Activated CD4-positive, alpha-beta T cell treated with anti-CD3 and anti-CD28 coated beads for 24 hours (primary cell): ENCODE measurements at places on chromosomes 1 and 21.

- DNase-seq, result peak; percentile 54
Observed at GRCh38 chr1:1435106-1435903, at the start of gene VWA1. VWA1 (plus strand) TSS chr1:1435690; CDS start chr1:1435749, 59 bp downstream.

GRCh38 chr1:60762911-60763310 is 319.4 kb upstream of the NFIA start:
- no peak for DNase-seq

DNA sequence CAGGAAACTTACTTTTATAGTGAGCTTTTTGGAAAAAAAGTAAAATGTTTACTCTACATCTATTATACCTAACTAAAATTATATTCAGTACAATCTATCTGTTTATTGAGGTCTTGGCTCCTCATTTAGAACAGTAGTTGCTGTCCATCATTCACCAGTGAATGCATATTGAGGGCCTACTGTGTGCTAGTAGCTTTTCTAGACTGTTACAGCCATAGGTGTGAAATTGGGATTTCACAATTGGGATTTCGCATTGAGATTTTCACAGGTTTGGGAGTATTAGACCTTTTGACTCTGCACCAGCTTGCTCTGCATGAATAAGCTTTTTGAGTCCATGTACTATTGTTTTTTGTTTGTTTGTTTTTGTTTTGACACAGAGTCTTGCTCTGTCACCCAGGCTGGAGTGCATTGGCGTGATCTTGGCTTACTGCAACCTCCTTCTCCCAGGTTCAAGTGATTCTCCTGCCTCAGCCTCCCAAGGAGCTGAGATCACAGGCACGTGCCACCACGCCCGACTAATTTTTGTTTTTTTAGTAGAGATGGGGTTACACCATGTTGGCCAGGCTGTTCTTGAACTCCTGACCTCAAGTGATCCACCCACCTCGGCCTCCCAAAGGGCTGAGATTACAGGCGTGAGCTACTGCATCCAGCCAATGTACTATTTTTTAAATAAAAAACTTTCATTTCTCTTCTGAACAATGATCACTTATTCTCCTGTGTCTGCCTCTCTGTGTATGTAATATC is 47.2 kb upstream of the ERRFI1 start:
- DNase-seq, result no peak

DNA sequence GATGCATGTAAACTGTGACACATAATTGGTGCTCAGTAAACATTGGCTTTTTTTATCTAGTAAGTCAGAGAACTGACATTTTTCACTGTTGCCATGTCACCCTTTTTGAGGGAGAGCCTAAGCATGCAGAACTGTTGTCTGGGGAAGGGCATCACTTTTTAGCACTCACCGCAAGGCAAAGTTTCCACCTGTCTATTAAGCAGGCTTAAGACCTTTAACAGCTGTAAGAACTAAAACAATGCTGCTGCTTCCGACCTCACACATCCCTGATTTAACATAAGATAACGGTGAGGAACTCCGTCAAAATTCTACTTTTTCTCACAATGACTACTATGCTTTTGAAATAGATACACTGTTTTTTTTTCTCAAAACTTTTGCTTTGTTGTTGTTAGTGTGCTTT is 554.8 kb downstream of the NUF2 start:
- no peak for DNase-seq

- no peak for DNase-seq
Observed at GRCh38 chr1:79042117-79042516, 35.6 kb upstream of the ADGRL4 start.

DNA sequence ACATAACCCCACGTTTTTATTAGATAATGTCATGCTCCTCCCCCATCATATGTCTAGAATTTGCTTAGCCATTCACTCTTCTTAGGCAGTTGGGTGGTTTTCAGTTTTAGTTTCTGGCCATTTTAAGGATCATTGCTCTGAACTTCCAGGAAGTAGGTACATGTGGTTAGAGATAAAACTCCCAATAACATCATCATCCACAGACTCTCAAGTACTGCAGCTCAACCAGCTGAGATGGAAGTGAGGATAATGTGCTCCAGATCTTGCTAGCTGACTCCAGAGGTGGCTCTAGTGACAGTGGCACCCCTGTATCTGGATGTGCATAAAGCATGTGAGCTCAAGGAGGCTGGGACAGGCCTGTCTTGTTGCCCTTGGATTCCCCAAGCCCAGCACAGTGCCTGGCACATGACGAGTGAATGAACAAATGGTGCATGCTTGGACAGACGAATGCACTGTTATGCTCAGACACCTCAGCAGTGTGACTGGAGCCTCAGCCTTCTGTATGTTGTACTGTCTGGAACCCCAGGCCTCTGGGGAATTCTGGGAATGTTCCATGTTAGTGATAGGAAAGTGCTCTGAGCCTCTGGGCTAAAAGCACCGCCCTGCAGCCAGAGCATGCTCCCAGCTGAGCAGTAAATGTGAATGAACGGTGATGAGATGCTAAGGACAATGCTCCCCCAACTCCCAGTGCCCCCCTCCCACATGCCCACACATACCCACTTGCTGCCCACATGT is 16.4 kb upstream of the KCNN3 start:
- DNase-seq, result no peak

- DNase-seq, result no peak
Observed at GRCh38 chr1:30745156-30745833, 12.3 kb downstream of the LAPTM5 start.

- DNase-seq, result no peak
Observed at GRCh38 chr1:103326595-103326994, 198.9 kb upstream of the RNPC3 start.

GRCh38 chr1:3074800-3075199 is 5.8 kb downstream of the PRDM16 start:
- no peak for DNase-seq

DNA sequence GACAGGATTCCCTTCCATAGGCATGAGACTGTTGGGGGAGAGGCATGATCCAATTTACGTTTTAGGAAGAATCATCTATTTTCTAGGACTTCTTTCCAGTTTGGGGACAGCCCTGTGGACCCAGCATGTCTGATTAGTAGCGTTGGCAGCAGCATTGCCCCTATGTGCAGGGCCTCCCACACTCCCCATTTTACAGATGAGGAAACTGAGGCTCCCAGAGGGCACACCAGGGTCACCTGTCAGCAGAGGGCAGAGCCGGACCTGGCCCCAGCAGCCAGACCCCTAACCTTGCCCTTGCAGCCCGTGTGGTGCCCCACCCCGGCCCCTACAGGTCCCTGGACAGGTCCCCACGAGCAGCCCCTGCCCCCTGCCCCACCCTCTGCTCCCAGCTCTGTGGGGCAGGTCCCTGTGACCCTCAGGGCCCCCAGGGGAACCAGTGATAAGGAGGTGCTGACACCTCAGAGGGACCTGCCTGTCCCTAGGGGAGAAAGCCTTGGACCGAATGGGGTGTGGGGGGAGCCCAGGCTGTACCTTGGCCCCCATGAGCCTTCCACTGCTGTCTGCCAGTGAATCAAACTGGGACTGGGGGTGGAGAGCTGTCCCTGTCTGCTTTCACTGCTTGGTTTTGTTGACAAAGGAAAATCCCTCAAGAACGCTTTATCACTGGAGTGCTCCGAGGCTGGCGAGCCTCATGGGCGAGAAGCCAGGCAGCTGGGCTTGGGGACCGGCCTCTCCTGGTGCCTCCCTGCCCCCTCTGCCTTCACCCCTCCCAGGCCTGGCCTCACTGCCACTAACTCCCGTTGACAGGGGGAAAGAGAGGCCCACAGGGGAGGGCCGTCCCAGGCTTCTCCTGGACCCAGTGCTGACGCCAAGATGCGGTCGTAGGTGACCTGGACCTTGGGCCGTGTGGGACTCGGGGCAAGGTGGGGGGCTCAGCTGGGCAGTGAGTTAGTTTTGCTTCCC is 39.4 kb upstream of the CCDC27 start:
- DNase-seq, result no peak

DNA sequence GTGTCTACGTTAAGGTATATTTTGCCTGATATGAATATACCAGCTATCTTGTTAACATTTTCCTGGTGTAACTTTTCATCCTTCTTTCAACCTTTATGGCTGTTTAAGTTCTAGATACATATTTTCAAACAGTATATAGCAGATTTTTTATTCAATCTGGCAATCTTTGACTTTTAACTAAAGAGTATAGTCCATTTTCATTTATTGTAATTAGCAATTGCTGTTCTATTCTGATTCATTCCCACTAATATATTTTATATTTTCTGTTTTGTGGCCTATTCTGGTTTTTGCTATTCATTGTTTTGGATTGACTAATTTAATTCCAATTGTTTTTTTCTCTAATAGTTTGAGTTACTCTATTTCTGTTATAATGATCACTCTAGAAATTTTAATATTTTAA is 7.3 kb upstream of the C1orf162 start:
- no peak for DNase-seq

- peak; percentile 33 for DNase-seq
Observed at GRCh38 chr1:214331827-214332423, 51.0 kb downstream of the SMYD2 start.

DNA sequence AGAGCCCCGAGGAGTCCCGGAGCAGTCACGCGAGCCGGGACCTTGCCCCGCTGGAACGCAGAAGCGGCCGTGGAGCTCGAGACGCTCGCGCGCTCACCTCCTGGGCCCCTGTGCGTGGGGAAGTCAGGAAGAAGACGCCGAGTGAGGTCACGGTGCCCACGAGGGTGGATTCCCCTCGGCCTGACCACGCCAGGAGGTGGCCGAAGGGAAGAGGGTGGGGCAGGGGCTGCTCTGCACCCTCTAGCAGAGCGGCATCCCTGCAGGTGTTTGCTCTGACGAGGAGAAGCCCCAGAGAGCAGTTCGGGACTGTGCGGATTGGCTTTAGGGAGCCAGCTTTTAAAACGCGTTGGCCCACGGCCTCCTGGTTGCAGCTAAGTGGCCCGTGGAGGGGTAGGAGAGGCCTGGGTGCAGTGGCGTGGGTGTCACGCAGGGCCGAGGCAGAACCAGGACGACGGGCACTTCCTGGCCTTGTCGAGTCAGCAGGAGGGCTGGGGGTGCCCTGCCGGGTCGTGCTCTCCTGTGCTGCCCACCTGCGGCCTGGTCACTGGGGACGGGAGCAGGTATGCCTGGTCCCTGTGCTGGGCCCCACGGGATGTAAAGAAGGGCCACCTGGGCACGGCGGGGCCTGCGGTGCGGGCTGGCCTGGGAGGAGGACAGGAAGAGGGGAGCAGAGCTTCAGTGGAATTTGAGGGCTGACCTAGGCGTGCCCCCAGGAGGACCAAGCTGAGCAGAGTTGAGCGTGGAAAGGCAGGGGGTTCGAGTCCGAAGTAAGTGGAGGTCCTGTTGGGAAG is 1.0 kb downstream of the PDXK start:
- DNase-seq, result no peak
